H1 (cell line): ENCODE measurements at places on chromosomes 11 and 22.

- DNase-seq = no peak
These were observed 42.3 kb upstream of the DKK3 start for GRCh38 chr11:12050470-12051286.

- DNase-seq = no peak
These were observed 29.4 kb upstream of the SORL1 start for GRCh38 chr11:121422675-121423074.

DNA sequence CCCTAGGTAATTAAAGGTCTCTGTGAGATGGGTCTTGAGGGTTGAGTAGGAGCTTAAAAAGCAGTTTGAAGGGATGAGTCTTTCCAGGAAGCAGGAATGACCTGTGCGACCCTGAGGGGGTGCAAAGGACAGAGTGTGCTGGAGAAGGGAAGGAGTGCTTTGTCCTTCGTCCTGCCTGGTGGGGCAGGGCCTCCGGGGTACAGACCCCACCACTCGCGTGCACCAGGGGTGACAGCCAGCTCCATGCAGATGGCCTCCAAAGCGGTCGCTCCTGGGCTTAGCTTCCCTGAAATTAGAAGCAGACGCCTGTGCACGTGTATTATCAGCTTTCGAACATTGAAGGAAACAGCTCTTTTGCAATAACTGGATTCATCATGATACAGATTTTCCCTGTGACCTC lies 959.8 kb downstream of the BRD1 start:
- DNase-seq = no peak

DNA sequence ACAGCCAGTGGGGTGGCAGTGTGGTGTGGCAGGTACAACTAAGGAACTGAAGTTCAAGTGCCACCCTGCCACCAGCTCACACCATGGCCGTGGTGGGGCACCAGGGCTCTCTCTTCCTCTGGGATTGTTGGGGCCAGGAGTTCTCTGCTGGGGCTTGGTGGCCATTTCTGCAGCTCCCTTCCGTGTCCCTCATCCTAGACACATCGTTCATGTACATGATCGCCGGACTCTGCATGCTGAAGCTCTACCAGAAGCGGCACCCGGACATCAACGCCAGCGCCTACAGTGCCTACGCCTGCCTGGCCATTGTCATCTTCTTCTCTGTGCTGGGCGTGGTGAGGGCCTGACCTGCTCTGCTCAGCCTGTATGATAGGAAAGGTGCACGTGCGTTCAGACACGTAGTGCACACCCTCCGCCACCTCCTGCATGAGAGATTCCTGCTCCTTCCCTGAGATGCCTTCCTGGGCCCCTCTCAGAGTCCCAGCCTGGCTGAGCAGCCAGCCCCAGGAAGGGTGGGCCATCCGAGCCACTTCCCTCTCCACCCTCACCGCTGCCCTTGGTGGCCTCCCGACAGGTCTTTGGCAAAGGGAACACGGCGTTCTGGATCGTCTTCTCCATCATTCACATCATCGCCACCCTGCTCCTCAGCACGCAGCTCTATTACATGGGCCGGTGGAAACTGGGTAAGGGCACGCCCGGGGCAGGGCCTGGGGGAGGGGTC lies 7.3 kb upstream of the TAGLN start:
- DNase-seq = no peak

GRCh38 chr11:93694109-93694508 lies 32.6 kb downstream of the CEP295 start:
- no peak for DNase-seq

DNA sequence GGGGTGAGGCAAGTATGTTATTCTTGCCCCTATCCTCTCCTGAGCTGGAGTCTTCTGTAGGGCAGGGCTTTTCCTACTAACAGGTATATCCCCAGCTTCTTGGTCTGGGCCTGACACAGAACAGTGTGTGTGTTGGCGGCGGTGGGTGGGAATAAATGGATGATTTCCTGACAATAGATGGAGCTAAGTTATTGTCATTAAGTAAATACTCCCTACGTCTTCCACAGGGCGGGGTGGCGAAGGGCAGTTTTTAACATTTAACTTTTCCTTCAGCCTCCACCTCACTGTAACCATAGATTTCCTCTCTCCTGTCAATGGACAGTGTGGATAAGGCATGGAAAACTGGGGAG lies 11.7 kb upstream of the SMPD1 start:
- DNase-seq = no peak

DNA sequence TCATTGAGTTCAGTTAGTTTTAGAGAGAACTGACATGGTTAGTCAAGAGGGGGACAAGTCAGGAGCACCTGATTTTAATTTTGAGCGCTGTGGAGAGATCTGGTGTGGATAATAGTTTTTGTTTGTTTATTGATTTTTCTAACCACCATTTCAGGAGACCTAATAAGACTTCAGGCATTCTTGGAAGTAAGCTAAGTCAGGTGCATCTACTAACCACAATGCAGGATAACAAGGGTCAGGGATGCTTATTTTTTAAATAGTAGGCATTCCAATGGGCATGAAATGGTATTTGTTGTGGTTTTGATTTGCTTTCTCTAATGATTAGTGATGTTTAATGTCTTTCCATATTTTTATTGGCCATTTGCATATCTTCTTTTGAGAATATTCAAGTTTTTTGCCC lies 212.1 kb downstream of the NAV2 start:
- no peak for DNase-seq

- no peak for DNase-seq
These were observed 36.9 kb downstream of the DGCR2 start for GRCh38 chr22:19085233-19085718.

DNA sequence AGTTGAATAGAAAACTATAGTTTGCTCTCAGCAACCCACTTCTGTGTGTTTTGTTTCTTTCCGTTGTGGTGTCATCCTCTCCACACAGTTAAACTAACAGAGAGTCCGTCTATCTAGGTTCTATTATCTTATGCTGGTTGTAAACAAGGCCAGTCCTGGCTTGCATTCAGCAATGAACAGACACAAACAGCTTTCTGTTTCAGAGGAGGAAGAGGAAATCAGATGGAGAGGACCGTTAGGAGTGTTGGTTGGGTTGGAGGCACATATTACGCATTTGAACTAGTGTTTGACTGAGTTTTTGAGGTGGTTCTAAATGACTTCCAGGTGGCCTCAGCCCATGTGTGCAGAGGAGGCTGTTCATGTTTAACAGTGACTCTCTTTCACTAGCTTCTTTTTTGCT lies 129.5 kb upstream of the SORL1-AS1 start:
- no peak for DNase-seq

GRCh38 chr11:128174465-128175291 lies 412.7 kb downstream of the ETS1 start:
- no peak for DNase-seq
